ENCODE measurements at places on chromosomes 6 and 20. TPM values are rescaled to one million over a fixed set of nuclear protein-coding genes. Genes with fewer than 3 reads are reported as not detected.

The KCNK16 gene
- polyA plus RNA-seq = not detected

The AVP gene
- polyA plus RNA-seq = not detected

The SMLR1 gene
- not detected for polyA plus RNA-seq

The PTK6 gene
- 0.14 TPM for polyA plus RNA-seq

The CCDC170 gene
- 0.66 TPM for polyA plus RNA-seq

The ZC3H12D gene
- 0.34 TPM for polyA plus RNA-seq

The SEL1L2 gene
- 1.1 TPM for polyA plus RNA-seq

The MYO6 gene
- polyA plus RNA-seq = 3.3 TPM

The FAM83B gene
- 1.5 TPM for polyA plus RNA-seq

The BTN1A1 gene
- polyA plus RNA-seq = not detected

Measured in right cardiac atrium (tissue), 5 donors.